AG09319 (cell line): ENCODE measurements at places on chromosomes 12 and 14.

- no peak for DNase-seq
These were observed 21.1 kb downstream of the A2M start for GRCh38 chr12:9094512-9095206.

- no peak for DNase-seq
These were observed 77.5 kb downstream of the LRRC9 start for GRCh38 chr14:59997449-59997848.

GRCh38 chr14:21016413-21017190 is 8.3 kb downstream of the NDRG2 start:
- no peak for DNase-seq

- no peak for DNase-seq
These were observed at the start of gene ASPG for GRCh38 chr14:104085032-104085888. TSS of gene ASPG (plus strand) at chr14:104085700. CDS start at chr14:104085771, 71 bp downstream.

DNA sequence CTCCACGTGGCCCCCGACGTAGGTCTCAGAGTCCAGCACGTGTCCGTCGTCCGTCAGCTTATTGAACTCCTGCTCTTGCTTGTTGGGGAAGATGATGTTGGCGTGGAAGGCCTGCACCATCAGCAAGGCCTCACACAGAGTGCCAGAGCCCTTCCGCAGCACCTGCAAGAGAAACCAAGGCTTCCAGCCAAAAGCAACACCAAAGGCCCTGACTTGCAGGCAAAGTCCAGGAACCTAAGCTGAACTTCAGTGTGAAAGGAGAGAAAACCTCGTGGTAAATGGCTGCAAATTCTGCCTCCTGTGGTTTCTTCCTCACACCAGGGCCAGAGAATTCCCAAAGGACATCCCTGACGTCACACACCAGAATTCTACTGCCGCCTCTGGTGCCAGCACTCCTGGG is 14.5 kb downstream of the POLE start:
- DNase-seq: no peak

DNA sequence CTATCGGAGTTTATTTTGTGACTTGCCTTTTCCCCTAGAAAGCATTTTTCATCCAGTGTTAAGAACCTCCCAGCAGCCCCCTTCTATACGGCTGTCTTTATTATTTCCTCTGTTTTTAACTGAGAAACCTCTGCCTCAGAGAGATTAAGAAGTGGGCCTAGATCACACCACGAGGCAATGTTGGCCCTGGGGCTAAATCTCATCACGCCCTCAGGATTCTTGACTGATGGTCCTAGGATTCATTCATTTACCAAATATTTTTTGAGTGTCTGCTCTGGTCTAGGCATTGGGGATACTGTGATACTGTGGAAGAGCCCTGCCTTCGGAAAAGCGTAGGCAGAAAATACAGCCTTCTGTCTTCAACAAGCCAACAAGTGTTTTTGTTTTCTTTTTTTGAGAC is 42.1 kb downstream of the C14orf132 start:
- DNase-seq: no peak

- no peak for DNase-seq
These were observed 19.8 kb downstream of the TPH2 start for GRCh38 chr12:71958457-71958856.

DNA sequence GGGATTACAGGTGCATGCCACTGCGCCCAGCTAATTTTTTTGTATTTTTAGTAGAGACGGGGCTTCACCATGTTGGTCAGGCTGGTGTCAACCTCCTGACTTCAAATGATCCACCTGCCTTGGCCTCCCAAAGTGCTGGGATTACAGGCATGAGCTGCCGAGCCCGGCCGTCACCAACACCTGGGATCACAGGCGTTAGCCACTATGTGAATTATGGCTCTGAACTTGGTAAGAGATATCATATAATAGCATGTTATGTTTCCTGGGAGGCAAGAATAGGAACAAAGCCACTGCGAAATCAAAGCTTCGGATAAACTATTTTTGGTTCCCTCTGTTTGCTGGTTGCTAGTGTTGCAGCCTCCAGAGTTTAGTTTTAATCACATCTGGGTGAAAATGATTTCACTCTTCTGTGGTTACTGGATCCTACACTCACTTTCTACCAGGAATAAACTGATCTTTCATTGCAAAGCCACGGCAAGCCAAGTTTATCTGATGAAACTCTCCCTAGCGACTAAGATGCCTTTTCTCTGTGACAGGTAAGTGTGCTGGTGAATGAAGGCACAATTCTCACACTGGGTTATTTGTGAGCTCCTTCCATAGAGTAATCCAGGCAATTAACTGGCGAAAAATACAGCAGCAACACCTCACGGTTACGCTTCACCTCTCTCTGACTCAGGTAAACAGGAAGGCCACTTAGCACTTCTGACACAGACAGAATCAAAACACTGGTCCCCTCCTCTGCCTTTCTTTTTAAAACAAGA is 16.7 kb downstream of the SNRNP35 start:
- no peak for DNase-seq

GRCh38 chr12:12267742-12268200 is 927 bp upstream of the LRP6 start:
- no peak for DNase-seq

- no peak for DNase-seq
These were observed 33.3 kb downstream of the PPP2R3C start for GRCh38 chr14:35088514-35088913.

- no peak for DNase-seq
These were observed 6.4 kb upstream of the PTMS start for GRCh38 chr12:6759741-6760140.

DNA sequence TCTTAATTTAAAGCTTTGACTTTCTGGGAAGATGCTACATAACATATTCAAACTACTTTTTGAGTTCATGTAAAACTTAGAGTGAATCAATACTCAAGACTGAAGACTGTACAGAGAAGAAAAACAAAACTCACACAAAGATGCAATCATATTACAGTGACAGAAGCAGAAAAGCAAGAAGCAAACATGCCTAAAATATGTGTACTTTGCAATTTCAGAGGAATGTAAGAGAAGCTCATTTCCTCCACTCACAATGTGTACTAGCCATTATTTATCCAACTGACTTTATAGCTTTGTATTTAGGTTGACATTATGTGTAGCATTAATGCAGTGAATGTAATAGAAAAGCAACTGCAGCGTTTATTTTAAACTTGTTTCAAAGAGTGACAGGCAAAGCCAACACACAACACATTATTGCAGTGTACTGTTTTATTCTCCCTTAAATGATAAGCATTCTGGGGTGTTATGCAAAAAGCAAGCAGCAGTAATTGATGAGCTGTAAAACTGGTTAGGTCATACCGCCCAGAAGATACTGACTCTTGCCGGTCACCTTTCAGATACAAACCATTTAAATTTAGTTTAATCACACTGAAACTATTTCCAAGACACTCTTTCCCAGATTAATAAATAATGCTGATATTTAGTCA is 88.2 kb upstream of the PAWR start:
- no peak for DNase-seq

DNA sequence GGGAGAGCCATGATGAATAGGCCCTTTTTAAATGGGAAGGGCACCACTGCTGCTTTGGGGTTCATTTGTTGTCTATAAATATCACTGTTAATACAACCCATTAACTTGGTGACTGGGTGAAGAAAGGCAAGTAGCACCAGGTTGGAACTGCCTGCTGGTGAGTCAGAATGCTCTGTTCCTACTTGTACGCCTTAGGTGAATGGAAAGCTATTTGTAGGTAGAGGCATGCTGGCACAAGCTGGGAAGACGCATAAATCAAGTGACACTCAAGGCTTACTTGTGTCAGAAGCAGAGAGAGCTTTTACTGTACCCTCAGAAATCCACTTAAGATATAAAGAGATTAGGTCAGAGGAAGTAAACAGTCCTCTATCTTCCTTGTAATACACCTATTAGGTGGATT is 142.5 kb downstream of the TMX1 start:
- no peak for DNase-seq

GRCh38 chr14:87873741-87874140 is 119.2 kb downstream of the GALC start:
- DNase-seq: no peak

GRCh38 chr12:26976687-26977086 is 37.5 kb downstream of the TM7SF3 start:
- DNase-seq: no peak

DNA sequence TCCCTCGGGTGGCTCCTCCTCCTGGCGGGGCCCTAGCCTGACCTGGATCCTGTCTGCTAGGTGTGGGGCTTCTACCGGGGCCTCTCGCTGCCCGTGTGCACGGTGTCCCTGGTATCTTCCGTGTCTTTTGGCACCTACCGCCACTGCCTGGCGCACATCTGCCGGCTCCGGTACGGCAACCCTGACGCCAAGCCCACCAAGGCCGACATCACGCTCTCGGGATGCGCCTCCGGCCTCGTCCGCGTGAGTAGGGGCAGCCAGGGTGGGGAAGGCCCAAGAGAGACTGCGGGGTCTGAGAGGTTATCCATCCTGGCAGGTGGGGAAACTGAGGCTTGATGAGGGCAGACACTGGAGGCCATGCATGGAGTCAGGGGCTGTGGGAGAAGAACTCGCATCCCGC is 4.0 kb downstream of the SLC25A47 start:
- no peak for DNase-seq

DNA sequence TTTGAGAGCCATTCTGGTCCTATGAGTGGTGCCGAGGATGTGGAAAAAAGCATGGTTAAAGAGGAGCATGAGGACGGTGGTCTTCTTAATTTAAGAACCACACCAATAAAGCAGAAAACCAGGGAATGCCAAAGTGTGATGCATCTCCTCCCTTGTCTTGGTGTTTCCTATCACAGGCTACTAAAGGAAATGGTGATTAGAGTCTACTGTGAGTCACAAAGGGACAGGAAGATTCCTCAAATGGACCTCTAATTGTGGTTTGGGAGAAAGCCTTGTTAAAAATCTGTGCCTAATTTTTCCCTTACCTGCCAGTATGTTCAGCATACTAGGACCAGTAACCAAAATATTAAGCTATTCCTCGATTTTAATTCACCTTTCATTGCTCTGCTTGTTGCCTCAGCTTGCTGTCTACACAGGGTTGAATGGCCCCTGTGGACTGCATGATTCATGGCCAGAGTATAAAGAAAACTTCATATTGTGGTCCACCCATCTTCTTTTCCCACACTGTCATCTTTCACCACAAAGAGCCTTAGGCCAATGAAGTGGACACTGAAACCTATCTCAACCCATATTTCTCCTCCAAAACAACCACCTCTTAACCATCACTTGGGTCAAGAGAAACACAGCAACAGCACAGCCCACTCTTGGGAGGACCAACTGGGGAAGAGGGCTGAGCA is 38.8 kb downstream of the DIO2 start:
- no peak for DNase-seq

- DNase-seq: no peak
These were observed 124.3 kb downstream of the FOXN3 start for GRCh38 chr14:89292579-89293313.

GRCh38 chr14:102516531-102517391 is 7.2 kb upstream of the ANKRD9 start:
- DNase-seq: no peak

GRCh38 chr14:34964977-34965764 is 17.6 kb upstream of the SRP54 start:
- no peak for DNase-seq

DNA sequence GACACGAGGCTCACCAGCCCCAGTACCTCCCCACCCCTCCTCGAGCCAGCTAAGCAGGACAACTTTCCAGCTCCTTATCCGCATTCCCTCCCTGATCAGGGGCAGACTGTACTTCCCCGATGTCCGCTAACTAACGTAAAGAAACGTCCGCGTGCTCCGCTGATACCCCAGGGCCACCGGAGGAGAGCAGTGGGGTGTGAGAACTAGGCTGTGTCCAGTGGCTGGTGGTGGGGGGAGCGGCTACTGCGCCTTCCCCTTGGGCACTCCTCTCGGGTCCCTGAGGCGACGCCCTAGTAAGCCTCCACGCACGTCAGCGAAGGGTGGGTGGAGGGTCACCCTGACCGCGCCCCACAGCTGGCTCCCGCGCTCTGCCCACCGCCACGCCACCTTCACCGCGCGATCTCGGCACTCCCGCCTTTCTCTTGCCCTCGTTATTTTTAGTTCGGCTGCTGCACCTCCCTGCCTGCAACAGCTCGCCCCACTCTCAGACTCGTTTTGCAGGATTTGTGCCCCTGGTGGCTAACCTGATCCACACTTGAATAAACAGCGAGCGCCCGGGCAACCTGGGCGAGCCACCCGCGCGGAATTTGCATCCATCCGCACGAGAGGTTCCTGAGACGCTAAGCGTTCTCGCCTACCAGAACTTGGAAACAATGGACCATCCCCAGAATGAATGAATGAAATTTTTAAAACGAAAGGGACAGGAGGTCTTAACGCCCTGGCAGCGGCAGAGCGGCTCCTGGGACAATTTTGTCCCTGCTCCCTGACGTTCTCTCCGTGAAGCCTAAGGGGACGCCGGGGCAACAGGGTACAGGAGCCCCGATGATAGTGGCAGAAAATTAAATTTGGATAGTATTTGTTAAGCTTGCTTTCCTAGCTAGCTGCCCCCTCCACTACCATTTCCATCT is 6.9 kb upstream of the BMP4 start:
- no peak for DNase-seq

GRCh38 chr12:65655074-65655493 is 169.2 kb upstream of the HMGA2 start:
- DNase-seq: no peak

GRCh38 chr12:102300824-102301461 is 103.3 kb upstream of the PMCH start:
- peak; percentile 14 for DNase-seq

- DNase-seq: peak; percentile 67
These were observed at the start of gene TMEM106C for GRCh38 chr12:47963340-47964040. TSS of gene TMEM106C (plus strand) at chr12:47963596. CDS start at chr12:47964237, 641 bp downstream.

DNA sequence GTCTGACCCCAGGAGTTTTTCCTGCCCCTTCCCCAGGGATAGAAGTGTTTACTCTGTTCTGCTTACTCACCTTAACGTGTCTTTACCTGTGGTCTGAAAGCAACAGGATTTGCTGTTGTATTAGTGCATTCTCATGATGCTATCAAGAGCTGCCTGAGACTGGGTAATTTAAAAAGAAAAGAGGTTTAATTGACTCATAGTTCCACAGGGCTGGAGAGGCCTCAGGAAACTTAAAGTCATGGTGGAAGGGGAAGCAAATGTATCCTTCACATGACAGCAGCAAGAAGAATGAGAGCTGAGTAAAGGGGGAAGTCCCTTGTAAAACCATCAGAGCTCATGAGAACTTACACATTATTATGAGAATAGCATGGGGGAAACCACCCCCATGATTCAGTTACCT is 240.4 kb downstream of the SNAPC1 start:
- no peak for DNase-seq

- DNase-seq: no peak
These were observed 12.9 kb downstream of the RBM23 start for GRCh38 chr14:22906073-22906472.
